ENCODE measurements at places on chromosomes 3 and 15.

DNA sequence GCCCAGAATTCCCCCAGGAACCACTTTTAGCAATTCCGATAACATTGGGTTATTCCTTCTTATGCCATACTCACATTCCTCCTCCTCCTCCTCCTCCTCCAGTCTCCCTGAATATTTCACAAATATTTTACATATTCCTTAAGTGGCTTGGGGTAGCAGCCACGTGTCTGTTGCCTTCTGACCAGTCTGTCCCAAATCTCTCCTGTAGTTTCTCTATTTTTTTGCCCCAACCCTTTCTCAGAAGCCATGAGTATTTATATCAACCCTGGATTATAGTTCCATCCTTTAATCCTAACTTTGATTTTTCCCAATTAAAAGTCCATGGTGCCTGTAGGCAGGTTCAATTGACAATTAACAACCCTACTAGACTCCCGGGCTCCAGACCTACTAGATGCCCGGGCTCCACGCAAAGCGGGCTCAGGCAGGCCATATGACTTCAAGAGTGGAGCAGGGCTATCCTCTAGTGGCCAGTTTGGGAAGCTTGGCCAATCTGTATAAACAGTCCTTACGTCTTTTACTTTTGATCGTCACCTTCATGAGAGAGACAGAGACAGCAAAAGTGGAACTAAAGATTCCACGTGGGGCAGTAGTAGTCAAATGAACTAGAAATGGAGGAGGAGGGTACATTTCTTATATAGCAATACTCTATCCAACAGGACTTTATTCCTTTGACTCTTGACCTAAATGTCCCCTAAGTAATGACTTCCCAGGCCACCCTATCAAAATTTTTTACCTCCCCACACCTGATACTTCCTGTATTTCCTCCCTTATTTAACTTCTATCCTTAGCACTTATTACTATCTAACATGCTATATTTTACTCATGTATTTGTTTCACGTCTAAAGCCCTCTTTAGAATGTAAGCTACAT is 69.7 kb downstream of the USF3 start:
- DNase-seq: no peak

GRCh38 chr3:178750639-178751300 is 214.5 kb downstream of the KCNMB2 start:
- DNase-seq: no peak

- no peak for DNase-seq
These were observed 696.3 kb downstream of the NR2F2 start for GRCh38 chr15:97026781-97027180.

- no peak for DNase-seq
These were observed 32.3 kb upstream of the LEKR1 start for GRCh38 chr3:156793851-156794250.

- no peak for DNase-seq
These were observed 4.6 kb downstream of the TLE3 start for GRCh38 chr15:70093070-70093469.

GRCh38 chr15:45603881-45604280 is 16.7 kb downstream of the BLOC1S6 start:
- no peak for DNase-seq

DNA sequence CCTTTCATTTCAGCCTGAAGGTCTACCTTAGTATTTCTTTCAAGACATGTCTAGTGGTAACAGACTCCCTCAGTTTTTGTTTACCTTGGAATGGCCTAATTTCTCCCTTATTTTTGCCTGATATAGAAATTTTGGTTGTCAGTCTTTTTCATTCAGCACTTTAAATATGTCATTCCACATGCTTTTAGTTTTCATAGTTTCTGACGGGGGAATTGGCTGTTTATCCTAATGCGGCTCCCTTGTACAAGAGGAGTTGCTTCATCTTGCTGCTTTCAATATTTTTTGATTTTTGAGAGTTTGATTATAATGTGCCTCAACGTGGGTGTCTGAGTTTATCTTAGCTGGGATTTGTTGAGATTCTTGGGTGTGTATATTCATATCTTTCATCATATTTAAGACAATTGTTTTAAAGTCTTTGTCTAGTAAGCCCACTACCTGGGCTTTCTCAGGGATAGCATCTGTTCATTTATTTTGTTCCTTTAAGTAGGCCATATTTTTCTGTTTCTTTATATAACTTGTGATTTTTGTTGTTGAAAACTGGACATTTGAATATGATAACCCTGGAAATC is 51.1 kb upstream of the PYDC2 start:
- DNase-seq: no peak

DNA sequence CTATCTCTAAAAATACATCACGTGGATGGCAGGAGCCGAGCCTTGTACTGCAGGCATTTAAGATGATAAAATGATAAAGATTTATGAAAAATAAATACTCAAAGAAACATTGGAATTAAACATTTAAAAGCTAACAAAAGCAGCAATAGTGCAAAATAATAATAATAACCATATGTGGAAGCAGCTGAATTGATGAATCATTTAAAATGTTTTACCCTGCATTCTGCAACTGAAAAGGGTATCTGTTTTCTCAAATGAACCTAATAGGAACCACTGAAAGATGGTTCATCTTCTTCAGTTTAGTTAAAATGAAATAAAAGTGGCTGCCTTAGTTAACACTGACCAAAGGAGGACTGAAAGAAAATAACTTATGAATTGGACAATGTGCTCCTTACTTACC is 436.1 kb downstream of the TUSC7 start:
- DNase-seq: no peak
